MCF 10A (cell line): ENCODE measurements at places on chromosomes 2 and 18. TPM values are rescaled to one million over a fixed set of nuclear protein-coding genes. Genes with fewer than 3 reads are reported as not detected.

The IL36B gene
- total RNA-seq: not detected in 2 replicates

The ORC4 gene
- total RNA-seq: 38.0 and 53.3 TPM in 2 replicates

The ACADL gene
- not detected in 2 replicates for total RNA-seq

The EPAS1 gene
- total RNA-seq: 146 and 200 TPM in 2 replicates

The ITGA4 gene
- total RNA-seq: 0.19 and 0.42 TPM in 2 replicates

The POTEI gene
- not detected in 2 replicates for total RNA-seq

The IL1RL1 gene
- 10.0 and 25.6 TPM in 2 replicates for total RNA-seq

The ACTR1B gene
- 56.8 and 63.7 TPM in 2 replicates for total RNA-seq

The SALL3 gene
- not detected in 2 replicates for total RNA-seq

GRCh38 chr2:203003716-203004115, 11.0 kb upstream of the NBEAL1 start:
- DNase-seq: no peak

DNA sequence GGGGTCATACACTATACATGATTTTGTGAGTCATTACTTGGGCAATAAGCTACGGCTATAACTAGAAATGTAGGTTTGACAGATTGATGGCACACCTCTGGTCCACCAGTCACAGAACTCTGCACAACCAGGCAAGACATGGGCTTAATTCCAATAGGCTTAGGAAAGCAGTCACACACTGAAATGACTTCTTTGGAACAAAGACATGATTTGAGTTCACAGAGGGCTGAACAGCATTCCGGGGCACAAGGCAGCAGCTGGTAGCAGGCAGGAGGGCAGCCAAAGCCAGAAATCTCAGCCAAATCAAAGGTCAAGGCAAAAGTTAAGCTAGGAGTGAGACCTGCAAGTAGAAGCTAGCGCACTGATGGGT, 27.4 kb downstream of the FABP1 start:
- no peak for DNase-seq

DNA sequence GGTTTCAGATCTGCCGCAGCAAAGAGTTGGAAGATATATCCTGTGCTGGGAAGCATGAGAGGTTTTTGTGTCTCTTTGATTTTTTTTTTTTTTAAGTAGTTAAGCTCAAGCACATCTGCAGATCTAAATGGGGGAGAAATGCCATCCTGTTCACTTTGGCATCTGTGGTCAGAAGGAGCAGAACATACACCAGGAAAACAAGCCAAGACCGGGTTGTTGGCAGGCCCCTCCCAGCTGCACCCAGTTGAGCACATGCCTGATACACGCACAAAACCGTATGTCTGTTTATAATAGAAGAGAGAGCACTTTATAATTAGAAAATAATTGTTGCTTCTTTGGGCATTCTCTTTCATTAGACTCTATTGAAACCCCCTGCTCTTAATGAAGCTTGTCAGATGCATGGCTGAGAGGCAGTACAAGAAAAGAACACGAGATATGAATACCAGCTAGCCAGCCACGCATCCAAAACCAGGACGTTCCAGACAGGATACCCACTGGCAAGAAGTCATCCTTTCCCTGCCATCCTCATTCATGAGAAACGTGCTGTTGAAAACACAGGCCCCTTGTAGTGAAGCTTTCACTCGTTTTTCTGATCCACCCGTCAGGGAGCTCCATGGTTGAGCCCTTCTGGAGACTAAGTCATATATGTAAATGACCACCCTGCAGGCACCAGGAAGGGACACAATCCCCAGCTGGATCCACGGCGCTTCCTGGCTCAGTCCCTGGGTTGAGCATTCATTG, 152.2 kb downstream of the ALPK2 start:
- DNase-seq: no peak

DNA sequence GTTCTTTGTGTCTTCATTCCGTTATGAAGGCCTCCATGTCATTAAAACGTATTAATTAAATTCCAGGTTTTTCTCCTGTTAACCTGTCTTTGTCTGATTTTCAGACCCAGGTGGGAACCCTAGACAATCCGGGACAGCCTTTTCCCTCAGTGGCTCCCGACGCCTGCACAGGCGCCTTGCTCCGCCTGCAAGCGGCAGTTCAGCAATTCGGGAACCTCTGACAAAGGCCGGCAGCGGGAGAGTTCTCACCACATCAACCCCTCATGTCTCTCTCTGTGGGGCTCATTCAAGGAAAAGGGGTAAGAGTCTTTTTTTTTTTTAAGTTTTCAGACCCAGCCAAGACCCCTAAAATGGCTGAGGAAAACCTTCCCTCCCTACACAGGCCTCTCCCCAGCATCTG, 259.8 kb upstream of the SALL3 start:
- no peak for DNase-seq

GRCh38 chr2:131092458-131093005, 728 bp downstream of the FAM168B start:
- DNase-seq: no peak

DNA sequence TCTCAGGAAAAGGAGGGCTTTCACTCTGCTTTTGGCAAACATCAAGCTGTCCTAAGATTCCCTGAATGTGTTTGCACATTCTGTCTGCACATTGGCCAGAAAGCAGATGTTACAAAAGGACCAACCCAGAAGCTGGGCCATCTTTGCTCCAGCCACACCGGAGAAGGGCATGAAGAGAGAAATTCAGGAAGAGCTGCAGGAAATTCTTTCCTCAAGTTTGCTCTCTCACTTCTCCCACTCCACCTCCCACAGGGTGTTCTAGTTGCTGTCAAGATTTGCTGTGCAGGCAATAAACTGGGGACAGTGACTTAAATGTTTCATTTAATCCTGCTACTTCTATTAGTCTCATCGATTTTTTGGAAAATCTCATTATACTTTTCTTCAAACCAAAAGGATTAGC, 137.7 kb upstream of the UNC80 start:
- no peak for DNase-seq

DNA sequence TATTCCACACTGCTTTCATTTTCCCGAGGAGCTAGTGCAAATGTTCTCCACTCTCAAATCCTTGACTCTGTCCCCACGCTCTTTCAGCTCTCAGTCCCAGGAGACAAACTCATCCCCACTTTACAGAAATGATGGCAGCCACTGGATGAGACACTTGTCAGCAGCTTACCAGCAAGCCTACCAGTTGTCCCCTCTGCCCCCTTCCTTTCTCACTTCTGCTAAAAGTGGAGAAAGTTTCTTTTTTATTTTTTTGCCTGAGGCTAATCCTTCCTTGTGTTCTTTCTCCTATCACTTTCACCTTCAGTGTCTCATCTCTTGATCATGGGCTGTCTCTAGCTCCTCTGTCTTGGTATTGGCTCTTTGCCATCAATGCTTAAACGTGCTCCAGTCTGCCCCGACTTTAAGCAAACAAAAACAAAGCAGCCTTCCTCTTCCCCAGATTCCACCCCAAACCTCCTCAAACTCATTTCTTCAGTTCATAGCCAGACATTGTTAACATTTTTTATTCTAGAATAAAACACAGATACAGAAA, 64.5 kb downstream of the TTC32 start:
- no peak for DNase-seq

GRCh38 chr2:226658555-226658954, 141.1 kb downstream of the IRS1 start:
- no peak for DNase-seq

DNA sequence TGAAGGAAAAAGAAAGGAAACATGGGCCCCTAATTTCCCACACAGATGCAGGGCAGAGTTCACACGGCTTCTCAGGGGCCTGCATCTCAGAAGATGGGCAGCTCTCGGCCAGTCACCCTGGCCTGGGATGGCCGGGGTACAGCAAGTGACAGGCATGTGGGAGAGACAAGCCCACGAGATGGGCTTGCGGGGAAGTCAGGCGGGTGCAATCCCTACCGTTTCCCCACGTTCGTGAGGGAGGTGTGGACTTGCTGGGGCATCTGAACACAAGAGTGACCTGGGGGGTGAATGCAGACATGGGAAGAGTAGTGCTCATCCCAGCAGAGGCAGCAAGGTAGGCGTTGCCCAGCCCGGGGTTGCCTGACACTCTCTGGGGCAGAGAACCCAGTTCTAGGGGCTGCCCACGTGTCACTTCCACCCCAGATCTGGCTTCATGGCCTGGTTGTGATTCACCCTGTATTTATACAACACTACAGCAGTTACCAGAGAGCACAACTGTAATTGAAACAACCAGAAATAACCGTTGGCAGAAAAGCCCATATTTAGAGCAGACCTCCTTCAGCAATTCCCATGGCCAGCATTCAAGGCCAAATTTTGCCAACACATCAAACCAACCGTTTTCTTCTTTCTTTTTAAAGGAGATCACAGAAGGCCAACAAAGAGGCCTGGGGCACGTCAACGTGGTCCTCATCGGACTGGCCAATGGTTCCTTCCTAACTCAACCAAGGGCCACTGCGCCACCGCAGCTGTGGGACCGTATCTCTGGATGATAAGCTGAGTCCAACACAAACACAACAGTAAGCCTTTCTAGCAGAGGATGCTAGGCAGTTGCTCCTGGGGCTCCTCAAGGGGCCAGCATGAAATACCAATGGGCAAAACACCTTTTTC, 58.4 kb downstream of the PARD6G start:
- DNase-seq: no peak

- DNase-seq: no peak
Observed at GRCh38 chr18:22411446-22411845, 6.3 kb downstream of the CTAGE1 start.

- DNase-seq: no peak
Observed at GRCh38 chr2:11307764-11308415, 36.5 kb downstream of the ROCK2 start.

- no peak for DNase-seq
Observed at GRCh38 chr2:231412618-231412963, 17.1 kb downstream of the B3GNT7 start.

GRCh38 chr2:64137567-64137966, 6.7 kb downstream of the PELI1 start:
- DNase-seq: no peak

- no peak for DNase-seq
Observed at GRCh38 chr2:197148401-197148800, 162.2 kb downstream of the ANKRD44 start.

- no peak for DNase-seq
Observed at GRCh38 chr2:158912765-158913164, 55.7 kb upstream of the TANC1 start.

DNA sequence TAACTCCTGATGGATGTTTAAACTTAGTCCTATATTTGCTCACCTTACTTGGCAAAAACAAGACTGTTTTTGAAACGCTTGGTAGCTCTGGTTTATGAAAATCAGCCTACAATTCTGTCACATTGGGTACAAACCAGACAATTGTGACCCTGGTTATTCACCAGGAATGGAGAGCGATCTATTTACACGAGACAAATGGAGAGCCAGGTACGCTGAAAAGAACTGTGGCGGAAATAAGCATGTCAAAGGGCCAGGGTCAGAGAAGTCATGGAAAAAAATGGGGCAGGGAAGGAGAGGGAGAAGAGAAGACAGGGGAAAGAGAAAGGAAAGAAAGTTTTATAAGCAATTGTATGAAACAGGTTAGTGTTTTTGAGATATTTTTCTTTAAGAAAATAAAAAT, 119.5 kb upstream of the ZFP36L2 start:
- DNase-seq: no peak

GRCh38 chr18:70234667-70235459, 29.4 kb upstream of the RTTN start:
- DNase-seq: peak; percentile 6
